ENCODE measurements at places on chromosomes 16 and 17.

- DNase-seq: no peak
These were observed 89.1 kb downstream of the ELAC2 start for GRCh38 chr17:12928736-12929135.

- DNase-seq: no peak
These were observed 219.6 kb upstream of the TNRC6C start for GRCh38 chr17:77738751-77739531.

GRCh38 chr17:65558311-65558682 lies 3.2 kb downstream of the AXIN2 start:
- no peak for DNase-seq

DNA sequence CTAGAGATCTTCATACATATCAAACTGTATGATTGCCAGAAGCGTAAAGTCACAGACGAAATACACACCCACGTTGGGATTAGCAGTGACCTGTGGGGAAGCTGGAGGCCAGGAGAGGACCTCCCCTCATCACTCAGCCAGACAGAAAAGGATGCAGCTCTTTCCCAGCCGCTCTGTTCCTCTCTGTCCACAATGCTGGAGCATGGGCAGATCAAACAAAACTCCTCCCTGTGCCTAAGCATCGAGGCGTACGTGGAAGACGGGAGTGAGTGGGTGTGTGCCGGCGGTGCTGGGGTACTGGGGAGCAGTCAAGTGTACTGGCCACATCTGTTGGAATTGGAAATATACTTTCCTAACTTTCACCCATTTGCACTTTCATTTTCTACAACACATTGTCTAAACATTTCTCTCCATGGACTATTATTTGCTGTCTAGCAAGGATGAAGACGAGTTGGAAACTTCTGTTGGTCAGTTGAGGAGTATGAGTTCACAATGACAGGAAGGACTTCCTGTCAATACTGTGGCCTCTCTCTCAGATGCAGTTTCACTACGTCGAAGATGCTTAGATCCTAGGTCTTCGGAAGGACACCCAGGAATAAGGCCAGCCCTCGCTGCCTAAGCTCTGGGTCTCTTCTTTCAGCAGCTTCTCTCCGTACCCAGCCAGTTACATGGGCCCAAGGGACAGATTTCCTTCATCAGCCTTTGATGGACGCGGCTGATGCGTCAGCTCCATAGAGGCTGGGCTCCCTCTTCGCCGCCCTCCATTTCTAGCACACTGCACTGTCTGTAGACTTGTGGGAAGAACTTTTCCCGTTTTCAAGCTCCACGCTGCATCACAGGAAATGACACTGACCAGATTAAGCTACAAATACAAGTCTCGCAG lies 30.6 kb upstream of the ENDOV start:
- DNase-seq: no peak

GRCh38 chr17:8029121-8029520 lies 9.7 kb upstream of the ALOX15B start:
- no peak for DNase-seq

DNA sequence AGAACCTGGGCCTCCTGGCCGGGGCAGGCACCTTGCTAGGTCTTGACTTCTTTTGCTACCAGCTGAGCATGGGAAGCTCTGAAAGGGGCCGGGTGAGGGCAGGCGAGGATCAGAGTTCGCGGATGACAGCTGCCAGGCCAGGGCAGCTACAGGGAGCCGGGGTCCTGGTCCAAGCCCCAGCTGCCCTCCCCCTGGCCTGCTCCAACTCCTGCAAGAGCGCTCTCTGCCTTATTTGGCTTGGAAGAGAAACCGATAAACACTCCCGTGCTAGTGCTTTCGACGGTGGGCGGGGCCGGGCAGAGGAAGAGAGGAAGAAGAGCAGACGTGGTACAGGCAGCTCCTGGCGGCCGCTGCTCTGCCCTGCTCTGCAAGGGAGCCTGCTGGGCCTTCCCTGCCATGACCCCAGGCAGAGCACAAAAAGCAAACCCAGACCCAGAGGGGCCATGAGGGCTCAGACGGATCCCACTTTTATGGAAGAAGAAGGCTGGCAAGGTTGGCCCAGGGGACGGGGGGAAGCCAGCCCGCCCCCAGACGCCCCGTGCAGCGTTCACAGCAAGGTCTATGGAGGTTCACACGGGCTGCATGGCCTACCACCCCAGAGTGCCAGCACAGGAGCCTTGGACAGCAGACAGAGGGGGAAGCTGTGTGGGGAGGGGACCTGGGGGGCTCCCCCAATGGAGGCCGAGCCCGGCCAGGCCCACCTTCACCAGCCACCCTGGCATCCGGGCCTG lies 25.6 kb downstream of the PIEZO1 start:
- DNase-seq: peak; percentile 36

- no peak for DNase-seq
These were observed 309.4 kb downstream of the SEC14L1 start for GRCh38 chr17:77449908-77450741.

GRCh38 chr17:66545918-66546317 lies 243.5 kb downstream of the PRKCA start:
- DNase-seq: no peak

GRCh38 chr17:68231541-68231940 lies 16.3 kb upstream of the AMZ2 start:
- no peak for DNase-seq

DNA sequence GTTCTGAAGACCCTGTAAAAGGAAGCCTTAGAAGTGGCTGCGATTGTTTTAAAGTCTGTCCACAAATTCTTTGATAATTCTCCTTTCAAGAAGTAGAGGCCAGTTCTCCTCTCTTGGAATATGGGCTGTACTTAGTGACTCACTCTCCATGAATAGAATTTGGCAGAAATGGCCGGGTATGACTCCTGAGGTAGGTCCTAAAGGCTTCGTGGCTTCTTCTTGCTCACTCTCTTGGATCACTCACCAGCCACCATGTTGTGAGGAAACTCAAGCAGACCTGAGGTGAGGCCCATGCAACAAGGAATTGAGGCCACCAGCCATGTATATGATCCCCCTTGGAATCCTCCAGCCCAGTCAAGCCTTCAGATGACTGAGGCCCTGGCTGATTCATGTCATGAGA lies 75.8 kb downstream of the WWOX start:
- no peak for DNase-seq

- DNase-seq: no peak
These were observed 392.5 kb downstream of the HS3ST3B1 start for GRCh38 chr17:14693382-14693781.

DNA sequence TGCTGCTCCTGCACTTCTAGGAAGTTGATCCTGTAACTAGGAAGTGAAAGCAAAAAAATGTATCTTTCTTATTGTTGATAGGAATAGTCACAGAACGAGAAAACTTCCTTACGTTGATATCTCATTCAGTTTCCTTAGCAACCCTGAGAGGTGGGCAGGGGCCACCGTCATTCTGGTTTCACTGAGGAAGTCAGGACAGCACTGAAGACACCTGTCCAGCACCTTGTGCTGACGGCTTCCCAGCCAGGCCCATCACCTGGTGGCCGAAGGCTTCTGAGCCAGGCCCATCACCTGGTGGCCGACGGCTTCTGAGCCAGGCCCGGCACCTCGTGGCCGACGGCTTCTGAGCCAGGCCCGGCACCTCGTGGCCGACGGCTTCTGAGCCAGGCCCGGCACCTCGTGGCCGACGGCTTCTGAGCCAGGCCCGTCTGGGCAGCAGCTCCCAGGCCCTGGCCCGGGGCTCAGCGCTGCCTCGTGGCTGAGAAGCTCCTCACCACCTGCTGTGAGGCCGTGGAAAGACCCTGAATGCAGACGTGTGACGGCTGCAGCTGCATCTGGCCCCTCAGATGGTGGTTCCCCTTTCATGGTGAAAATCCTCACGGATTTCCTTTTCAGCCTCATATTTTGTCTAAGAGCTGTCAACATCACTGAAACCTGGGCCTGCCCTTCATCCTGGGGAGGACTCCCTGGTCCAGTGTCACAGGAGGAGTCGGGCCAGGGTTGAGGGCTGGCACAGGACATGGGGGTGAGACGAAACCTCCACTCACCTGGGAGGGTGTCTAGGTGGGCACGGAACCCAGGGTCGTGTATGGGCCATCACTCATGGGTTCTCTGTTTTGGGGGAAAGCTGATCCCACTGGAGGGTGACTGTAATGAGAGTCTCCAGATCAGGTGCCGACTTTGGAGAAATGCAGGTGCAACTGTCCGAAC lies 33.0 kb upstream of the ZNF750 start:
- no peak for DNase-seq

DNA sequence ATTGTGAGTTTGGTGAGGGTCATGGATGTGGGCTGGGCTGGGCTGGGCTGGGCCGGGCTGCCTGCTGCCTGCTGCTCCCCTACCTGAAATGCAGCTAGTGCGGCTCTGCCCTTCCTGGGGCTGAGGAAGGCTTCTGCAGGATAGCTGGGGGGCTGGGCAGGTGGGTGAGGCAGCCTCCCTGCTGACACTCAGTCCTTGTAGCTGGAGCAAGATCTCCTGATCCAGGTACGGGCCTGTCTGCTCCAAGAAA lies 4.7 kb downstream of the RPL13 start:
- no peak for DNase-seq
